ENCODE measurements at places on chromosomes 5 and 9.

- DNase-seq = no peak
These were observed 17.9 kb downstream of the FCN1 start for GRCh38 chr9:134899818-134900217.

GRCh38 chr5:60382716-60383115 is 317.2 kb downstream of the DEPDC1B start:
- no peak for DNase-seq

DNA sequence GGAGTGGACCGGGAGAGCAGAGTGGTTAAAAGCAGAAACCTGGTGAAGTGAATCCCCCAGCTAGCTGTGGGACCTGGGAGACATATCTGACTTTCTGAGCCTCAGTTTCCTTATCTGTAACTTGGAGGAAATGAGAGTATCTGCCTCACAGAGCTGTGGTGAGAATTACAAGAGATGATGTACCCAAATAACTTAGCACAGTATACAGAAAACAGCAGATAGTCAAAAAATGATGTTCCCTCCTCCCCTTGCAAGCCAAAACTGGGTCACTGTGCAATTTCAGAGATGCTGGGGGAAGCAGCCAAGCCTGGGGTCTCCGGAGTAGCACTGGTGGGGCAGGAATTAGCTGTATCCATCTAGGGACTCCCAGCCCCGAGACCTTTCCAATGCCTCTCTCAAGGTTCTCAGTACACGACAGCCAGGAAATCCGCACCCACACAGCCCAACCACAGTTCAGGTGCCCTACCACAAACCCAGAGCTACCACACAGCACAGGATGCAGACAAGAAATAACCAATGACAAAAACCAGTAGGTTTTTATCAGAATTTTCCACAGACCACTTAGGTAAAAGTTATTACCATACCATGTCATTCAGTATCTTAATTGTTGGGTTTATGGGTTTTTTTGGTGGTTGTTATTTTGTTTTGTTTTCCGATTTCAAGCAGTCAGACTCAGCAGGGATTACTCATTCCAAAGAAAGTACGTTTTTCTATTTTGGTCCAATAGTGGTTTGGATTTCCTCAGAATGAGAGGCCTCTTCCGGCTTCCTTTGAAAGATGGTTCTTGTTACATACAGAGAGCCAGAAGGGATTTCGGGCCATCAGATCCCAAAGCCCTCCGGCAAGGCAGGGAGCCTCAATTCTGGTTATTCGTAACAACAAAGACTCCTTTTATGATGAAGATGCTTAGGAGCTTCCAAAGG is 4.9 kb upstream of the HRH2 start:
- peak; percentile 44 for DNase-seq

GRCh38 chr5:90390326-90390725 is 19.2 kb downstream of the CETN3 start:
- DNase-seq = no peak

- DNase-seq = no peak
These were observed 31.9 kb upstream of the MIER3 start for GRCh38 chr5:56983593-56984361.

DNA sequence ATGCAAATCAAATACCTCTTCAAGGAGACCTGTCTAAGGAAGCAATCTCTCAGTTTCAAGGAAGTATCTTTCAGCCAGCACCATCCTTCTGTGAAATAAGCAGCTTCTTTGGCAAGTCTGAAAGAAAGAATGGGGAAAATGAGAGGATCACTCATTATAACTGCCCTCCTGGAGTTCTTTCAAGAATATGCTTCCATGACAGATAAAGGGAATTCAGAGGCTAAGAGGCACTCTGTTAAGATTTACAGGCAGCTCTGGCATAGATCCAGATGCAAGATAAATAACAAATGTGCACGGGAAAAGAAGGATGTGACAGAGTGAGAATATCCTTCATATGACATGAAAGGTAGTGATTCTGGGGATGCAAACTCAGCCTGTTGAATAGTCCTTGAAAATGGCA is 348.2 kb upstream of the CCNG1 start:
- DNase-seq = no peak

- no peak for DNase-seq
These were observed 92.9 kb upstream of the PTPN3 start for GRCh38 chr9:109590966-109591365.

GRCh38 chr9:88398016-88398415 is 9.8 kb downstream of the SPIN1 start:
- DNase-seq = no peak

GRCh38 chr9:33177086-33177485 is 9.9 kb upstream of the B4GALT1 start:
- DNase-seq = no peak

GRCh38 chr9:91843623-91844148 is 106.3 kb downstream of the ROR2 start:
- no peak for DNase-seq

GRCh38 chr5:74660140-74660539 is 19.6 kb upstream of the ENC1 start:
- DNase-seq = no peak

DNA sequence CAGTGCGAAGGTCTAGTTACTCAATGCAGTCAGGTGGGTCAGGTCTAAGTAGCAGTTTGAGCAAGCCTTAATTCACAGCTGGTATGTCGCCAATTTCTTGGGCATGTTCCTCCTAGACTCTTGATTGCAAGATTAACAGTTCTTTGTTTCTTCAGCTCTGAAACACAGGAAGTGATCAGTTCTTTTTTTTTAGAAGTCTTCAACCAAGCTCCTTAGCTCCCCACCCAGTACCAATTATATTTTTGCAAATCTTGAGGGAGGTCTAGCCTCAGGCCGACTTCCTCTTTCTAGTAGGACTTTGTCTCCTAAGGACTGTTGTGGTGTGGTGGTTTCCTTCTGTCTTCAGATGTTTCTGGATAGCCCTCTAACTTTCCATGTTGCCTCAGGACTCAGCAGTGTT is 2054.2 kb downstream of the MAT2B start:
- DNase-seq = no peak

- no peak for DNase-seq
These were observed 110.4 kb downstream of the NFIB start for GRCh38 chr9:14203356-14204056.

DNA sequence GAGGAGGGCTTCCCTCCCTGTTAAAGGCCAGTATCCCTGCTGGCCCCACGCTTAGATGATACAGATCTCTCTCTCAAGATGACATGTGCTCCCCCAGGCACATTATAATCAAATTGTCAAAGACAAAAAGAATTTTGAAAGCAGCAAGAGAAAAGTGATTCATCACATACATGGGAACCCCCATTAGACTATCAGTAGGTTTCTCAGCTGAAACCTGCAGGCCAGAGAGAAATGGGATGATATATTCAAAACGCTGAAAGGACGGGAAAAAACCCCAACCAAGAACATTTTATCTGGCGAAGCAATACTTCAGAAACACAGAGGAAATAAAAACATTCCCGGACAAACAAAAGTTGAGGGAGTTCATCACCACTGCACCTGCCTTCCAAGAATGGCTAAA is 78.7 kb downstream of the CAMSAP1 start:
- DNase-seq = no peak

DNA sequence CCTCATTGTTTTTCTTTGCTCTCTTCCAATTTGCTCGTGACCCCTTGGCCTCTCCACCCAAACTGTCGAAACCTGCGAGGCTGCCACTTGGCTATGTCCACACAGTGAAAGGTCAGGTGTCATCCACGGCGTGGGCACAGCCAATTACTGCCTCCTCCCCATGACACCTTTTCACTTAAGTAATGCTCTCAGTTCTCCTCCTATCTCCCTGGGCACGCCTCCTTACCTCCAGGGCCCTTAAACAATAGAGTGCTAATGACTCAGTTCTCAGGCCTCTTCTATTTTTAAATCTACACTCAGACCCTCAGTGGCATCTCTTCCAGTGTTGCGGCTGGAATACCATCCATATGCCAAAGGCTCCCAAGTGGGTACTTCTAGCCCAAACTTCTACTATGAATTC is 256.8 kb downstream of the ROR2 start:
- no peak for DNase-seq

DNA sequence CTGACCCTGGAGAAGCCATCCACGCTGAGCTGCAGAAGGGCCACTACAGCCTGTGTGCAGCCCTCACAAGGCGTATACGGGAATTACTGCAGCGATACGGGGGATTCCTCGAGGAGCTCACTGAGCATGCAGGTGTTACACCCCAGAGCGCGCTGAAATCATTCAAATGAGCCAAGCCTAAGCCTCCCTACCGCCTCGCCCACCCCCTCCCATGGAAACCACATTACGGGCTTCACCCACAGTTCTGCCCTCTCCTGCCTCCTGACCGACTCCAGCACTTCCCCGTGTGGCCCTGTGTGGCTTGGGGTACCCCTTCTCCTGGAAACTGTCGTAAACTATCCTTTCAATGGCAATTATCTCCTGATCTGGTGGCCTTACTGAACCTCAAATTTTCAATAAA is 13.3 kb downstream of the SURF6 start:
- DNase-seq = no peak

DNA sequence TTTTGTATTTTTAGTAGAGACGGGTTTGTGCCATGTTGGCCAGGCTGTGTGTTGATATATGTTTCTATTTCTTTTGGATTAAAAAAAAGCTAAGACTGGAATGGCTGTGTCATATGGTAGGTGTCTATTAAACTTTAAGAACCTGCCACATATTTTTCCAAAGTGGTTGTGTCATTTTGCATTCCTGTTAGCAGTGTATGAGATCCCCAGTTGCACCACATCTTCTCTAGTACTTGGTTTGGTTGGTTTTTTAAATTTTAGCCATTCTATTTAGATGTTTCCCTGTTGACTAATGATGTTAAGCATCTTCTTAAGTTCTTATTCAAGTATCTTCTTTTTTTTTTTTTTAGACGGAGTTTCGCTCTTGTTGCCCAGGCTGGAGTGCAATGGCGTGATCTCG is 36.2 kb upstream of the MEGF9 start:
- no peak for DNase-seq

GRCh38 chr5:3650320-3650719 is 54.7 kb downstream of the IRX1 start:
- no peak for DNase-seq

DNA sequence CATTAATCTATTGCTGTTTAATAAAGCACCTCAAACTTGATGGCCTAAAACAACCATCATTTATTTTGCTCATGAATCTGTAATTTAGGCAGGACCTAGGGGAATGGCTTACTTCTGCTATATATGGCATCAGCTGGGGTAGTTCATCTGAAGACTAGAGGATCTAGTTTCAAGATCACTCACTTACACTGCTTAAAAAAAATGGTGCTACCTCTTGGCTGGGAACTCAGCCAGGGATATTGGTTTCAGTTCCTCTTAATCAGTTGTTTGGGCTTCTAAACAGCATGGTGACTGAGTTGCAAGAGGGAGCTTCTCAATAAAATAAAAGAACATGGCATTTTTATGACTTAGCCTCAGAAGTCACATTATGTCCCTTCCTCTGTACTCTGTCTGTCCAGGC is 142.0 kb downstream of the FAM114A2 start:
- no peak for DNase-seq

DNA sequence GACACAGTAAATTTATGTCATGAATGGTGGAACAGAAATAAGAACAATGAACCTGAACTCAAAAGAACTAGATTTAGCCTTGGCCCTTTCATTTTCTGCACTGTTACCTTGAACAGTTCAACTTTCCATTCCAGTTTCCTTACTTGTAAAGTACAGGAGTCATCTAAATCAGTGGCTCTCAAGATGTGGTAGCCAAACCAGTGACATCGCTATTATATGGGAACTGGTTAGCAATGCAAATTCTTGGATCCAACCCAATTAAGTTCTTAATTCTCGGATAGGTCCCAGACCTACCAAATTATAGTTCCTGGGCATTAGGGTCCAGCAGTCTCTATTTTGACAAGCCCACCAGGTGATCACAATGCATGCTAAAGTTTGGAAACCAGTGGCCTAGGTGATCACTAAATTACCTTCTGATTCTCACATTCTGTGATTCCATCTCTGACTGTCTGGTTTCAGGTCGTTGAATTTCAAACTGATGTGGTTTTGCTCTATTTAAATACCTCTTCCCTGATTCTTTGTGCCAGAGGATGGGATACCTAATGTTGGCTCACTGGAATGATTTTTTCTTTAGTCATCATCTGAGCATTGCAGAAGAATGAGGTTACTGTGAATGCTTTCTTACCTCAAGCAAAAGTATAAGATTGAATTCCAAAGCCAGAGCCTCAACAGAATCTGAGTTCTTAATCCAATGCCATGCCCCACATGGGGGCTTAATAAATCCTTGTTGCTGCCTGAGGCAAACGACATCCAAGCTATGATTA is 253.8 kb downstream of the ENC1 start:
- no peak for DNase-seq

GRCh38 chr5:140365282-140365681 is 5.3 kb downstream of the SLC4A9 start:
- DNase-seq = no peak

DNA sequence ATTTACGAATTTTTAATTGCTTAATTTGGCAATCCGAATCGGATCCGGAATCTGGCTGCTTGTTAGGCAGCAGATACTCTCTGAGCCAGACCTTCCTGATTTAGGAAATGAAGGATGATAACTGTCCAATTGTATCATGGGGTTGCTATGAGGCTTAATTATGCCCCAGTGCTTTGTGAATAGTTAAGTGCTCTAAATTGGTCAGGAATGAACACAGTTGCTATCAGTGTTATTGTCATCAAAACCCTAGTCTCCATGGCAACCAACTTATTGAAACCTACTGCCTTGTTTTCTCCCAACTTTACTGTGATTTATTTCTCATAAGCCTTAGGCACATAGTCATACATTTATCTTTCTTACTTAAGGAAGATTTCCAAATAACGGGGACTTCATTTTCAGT is 47.9 kb downstream of the MAMDC2 start:
- no peak for DNase-seq

GRCh38 chr5:9832921-9833320 is 202.8 kb upstream of the TAS2R1 start:
- DNase-seq = no peak

- no peak for DNase-seq
These were observed 556 bp downstream of the PCDHGC3 start for GRCh38 chr5:141476132-141476911.

GRCh38 chr5:127957183-127957582 is 126.4 kb upstream of the SLC12A2 start:
- DNase-seq = no peak
